ENCODE measurements at places on chromosomes 11 and 22.

- no peak for DNase-seq
Measured at GRCh38 chr11:134460062-134460561, 48.1 kb upstream of the B3GAT1 start.

DNA sequence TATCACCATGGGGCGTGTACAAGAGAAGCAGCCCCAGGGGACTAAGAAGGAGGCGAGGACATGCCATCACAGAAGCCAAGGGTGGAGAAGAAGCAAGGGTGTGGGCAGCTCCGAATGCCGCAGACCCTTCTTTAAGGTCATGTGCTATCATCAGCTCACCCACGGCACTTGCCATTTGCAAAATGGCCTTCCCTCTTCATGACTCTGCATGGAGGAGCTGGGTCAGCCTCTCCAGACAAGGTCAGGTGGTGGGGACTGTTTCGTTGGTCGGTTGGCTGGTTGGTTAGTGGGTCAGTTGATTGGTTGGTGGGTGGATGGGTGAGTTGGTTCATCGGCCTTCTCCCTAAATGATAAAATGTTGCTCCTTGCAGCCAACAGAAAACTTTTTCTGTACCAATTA, 622.5 kb downstream of the TBC1D22A start:
- no peak for DNase-seq

GRCh38 chr11:92480499-92480898, 255.9 kb downstream of the FAT3 start:
- DNase-seq = no peak

DNA sequence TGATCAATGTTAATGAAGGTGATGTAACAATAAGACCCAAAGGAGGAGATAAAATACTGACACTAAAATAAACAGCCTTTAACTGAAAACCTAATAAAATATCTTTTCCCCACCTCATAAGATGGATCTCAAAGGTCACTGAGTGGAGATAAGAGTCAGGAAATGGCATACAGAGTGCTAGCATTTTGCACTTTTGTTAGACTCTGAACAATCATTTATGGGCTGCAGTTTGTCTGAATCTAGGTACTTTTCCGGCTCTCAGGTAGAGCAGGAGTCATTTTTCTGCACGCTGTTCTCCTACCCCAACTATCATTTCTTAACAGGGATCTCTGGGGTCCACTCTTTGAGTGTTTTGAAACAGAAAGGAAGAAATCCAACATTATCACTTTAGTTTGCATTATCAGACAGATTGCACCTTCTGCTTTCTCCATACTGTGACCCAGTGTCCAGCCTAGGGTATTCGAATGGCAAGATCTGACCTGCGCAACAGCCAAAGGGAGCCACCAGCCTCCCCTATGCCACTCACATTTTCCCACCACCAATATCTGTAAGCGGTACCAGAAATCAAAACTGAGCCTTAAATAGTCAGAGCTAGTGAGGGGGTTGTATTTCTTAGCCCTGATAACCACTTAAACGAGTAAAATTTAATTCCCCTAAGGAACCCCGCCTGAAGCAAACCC, 863 bp downstream of the SIAE start:
- DNase-seq = no peak

GRCh38 chr22:25482091-25482760, 82.2 kb upstream of the GRK3 start:
- DNase-seq = no peak

- DNase-seq = no peak
Measured at GRCh38 chr11:95076981-95077380, 10.3 kb downstream of the SRSF8 start.

DNA sequence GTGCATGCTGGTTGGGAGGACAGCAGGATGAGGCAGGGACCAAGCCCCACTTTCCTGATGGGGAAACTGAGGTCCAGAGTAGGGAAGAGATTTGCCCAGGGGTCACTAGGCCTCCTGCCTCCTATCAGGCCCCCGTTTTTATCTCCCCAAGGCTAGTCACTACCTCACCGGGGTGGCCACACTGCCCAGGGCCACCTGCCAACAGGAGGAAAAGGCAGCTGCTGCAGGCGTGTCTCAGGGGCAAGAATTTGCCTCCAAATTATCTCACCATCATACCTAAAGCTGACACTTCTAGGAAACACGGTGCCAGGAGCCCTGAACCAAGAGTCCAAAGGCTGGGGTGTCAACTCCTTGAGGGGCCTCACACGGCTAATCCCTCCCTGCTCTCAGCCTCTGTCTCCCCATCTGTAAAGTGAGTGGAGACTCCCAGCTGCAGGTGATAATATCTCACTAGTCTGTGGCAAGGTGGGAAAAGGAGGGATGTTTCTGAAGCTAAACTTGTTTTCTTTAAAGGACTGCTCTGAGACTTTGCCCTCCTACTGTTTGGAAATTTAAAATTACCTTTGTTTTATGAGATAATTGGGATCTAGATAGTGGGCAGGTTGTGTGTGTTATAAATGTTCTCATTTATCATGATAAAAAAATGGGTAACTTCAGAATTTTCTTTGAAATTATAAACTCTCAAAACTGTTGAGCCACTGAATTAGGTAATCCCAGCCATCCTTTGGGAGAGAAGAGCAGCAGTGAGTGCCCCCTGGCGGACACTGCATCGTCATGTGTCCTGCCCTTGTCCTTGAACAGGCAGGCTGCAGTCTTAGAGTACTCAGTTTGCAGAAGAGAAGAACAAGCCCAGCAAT, 60.0 kb downstream of the MYO7A start:
- DNase-seq = no peak

DNA sequence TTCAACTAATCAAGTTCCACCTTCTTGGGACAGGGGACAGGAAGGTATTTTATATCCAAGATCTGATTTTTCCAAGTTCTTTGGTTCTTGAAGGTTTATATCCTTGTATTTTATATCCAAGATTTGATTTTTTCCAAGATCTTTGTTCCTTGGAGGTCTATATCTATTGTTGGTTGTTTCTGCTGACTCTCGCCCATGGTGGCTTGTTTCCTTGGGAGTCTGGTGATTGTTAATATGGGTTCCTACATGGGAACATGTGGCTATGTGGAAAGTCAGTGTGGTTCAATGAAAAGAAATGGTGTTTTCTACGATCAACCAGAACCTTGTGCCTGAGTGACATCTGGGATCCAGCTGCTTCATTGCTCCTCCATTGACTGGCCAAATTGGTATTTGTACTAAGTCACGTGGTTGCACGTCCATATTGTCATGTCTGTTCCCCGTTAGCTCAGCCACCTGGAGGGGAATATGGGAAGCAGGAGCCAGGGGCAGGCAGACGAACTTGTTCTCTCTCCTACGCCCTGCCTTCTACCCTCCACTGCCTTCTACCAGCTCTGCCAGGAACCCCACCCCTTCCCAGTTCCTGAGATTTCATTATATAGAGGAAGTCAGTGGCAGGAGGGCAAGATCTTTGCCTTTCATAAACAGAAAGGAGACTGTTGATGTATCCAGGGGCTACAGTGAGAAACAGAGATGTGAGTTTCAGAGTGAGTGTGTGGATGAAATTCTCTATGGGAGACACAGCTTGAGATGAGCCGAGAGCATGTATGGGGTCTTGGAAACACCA, 11.1 kb upstream of the CSF2RB start:
- DNase-seq = no peak

DNA sequence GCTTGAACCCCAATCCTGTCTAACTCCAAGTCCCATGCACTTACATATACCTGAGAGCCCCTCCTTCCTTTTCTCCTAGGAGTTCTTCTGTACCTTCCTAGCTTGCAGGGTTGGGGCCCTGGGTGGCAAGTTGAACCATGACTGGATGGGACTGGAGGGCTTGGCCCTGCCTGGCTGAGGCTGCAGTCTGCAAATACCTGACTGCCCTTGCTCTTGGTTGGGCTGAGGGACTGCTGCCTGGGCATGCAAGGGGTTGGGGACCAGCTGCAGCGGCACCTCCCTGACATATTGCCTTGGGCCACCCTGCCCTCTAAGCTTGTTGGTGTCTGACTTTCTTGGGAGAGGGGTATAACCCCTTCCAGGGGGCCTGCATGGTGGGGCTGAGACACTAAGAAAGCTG, 9.8 kb upstream of the SLC39A13 start:
- DNase-seq = no peak

DNA sequence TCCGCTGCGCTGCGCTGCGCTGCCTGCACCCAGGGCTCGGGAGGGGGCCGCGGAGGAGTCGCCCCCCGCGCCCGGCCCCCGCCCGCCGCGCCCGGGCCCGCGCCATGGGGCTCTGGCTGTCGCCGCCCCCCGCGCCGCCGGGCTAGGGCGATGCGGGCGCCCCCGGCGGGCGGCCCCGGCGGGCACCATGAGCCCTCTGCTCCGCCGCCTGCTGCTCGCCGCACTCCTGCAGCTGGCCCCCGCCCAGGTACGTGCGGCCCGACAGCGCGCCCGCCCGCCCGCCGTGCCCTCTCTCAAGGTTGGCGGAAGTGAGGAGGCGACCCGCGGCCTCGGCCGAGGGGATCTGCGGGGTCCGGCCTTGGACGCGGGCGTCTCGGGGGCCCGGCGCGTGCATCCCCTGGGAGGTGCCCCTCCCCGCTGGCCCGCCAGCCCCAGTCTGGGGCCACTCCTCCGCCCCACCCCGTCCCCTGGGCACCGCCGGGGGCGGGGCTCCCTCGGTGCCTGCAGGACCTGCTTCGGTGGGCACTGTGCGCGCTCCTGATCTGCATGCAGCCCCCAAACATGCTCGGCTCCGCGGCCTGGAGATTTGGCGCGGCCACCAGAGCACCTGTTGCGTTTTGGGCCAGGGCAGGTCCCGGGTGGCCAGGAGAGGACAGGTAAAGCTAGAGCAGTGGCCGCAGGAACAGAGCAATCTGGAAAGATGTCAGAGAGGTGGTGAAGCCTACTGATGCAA, 429 bp downstream of the VEGFB start:
- DNase-seq = no peak

DNA sequence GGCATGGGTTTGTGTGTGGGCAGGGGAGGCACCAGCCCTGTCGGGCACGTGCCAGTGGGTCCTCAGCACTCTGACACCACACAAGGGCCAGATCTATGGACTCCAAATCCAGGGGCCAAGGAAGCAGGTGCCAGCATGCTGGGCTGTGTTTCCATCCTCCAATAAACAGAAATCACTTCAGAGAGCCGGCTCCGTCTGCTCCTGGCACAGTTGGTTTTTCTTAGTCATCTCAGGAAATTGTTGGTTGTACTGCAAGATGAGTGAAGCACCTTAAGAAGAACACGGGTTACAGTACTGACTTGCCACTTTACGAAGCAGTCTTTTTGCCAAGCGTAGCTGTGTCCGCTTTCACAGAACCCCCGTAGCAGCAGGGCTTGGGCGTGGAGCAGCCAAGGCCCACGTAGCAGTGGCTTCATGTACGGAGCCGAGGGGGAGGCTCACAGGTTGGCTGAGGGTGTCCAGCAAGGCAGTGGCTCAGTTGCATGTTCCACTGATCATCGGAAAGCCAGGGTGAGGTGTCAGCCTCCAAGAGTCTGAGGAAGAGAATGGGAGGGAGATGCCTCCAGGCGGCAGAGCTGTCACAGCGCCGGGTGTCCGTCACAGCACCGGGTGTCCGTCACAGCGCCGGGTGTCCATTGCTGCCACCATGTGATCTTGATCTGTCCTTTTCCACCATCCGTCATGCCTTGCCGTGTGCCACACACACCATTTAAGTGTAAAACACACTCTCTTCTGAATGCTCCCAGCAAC, 314.9 kb downstream of the CTTN start:
- no peak for DNase-seq

GRCh38 chr11:118012083-118012669, 26.0 kb downstream of the IL10RA start:
- no peak for DNase-seq

DNA sequence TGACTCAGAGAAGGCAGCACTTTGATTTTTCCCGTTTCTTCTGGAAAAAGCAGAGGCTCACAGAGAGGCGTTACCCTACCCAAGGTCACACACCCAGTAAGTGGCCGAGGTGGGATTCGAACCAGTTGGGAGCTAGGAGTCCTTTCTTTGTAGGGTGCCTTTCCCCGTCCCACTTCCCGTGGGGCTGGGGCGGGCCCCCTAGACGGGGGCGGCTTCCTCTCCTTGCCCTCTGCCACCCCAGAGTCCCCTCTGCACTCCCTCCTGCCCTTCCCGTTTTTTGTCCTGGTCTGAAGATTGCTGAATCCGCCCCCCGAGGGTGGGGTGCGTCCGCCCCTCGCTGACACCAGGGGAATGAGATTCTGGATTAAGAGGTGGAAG, 747 bp downstream of the TPCN2 start:
- no peak for DNase-seq

DNA sequence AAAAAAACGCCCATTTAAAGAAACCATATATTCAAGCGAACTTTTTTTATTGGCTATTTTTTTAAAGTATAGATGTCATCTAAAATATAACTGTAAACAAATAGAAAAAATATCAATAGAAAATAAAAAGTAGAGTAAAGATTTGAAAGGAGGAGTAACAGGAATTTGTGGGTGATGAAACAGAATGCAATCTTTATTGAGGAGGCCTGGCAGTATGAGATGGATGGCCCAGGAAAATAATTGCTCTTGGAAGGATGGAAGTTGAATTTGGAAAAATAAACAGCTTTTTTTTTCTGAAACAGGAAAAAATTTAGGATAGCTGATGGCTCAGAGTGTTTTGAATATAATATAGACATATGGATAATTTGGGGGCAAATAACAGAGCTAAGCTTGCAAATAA, 219.0 kb downstream of the CASP12 start:
- no peak for DNase-seq

DNA sequence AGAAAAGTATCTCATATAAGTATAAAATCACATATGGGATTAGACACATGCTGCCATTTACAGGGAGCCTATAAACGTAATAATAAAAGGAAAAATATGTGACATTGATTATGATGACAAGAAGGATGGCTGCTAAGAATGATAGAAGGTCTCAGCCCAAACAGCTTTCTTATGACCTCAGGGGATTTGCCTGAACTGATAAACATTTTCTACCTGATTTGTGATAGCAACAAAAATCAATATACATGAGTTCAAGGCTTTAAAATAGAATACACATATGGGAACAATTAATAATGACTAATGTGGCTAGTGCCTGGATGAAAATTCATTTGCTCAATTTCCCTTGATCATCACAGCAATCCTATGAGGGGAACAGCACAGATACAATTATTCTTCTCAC, 636.8 kb upstream of the CCDC90B start:
- DNase-seq = no peak

- DNase-seq = no peak
Measured at GRCh38 chr22:30903876-30904460, 64.6 kb downstream of the MORC2 start.

- no peak for DNase-seq
Measured at GRCh38 chr11:118147502-118147901, 5.1 kb downstream of the SCN4B start.

- DNase-seq = no peak
Measured at GRCh38 chr11:954392-955153, 28.9 kb downstream of the AP2A2 start.

DNA sequence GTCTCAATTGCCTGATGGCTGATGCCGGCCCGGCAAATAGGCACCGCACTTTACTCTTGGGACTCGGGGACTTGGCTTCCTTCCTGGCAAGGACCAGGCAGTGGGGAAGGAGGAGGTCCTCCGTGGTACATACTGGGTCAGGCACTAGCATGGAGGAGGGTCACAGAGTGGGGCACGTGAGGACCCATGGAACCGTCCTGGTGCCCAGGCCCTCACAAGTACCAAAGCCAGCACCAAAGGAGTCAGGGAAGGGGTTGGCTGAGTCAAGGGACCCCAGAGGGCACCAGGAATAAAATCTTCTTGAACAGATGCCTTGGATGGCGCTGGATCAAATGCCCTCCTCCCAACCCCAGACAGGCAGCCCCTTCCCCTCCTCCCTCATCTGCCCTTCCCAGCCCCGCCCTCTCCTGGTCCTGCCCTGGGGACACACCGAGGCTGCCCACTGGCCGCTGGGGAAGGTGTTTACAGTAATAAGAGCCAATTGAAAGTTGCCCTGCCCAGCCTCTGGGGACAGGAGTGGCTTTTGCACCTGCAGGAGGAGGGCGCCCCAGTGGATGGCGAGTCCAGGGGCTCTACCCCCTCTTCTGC, 5.6 kb upstream of the CARNS1 start:
- DNase-seq = no peak
